GOT3 (cell line): ENCODE measurements at places on chromosomes 6 and 20.

DNA sequence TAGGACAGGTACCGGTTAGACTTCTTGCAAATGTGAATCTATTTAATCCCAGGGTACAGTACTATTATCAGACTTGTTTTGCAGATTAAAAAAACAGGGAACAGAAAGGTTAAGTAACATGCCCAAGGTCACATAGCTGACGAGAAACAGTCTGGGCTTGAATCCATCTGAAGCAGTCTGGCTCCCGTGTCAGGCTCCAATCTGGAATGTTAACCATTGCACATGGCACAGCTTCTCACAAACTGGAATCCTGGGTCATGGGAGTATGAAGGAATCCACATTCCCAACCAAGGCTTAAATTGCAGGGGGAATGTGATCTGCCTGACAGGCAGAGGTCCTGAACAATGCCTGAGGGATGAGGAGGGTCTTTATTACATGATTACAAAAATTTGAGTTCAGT, 187.5 kb upstream of the SPTLC3 start:
- no peak for DNase-seq

DNA sequence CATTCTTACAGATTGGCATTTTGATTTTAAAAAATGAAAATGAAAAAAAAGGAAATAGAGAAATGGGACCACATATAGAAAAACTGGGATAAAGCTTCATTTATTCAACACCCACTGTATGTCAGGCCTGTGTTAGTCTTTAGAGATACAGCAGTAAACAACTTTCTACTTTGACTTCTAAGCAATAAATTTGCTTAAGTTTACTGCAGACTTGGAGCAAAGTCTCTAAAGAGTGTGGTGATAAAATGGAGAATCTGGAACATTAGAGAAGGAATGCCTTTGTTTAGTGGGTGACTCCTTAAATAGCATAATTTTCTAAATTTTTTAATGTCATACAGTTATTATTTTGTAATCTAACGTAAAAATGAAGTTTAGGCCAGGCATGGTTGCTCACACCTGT, 80.7 kb upstream of the CNKSR3 start:
- DNase-seq = no peak

DNA sequence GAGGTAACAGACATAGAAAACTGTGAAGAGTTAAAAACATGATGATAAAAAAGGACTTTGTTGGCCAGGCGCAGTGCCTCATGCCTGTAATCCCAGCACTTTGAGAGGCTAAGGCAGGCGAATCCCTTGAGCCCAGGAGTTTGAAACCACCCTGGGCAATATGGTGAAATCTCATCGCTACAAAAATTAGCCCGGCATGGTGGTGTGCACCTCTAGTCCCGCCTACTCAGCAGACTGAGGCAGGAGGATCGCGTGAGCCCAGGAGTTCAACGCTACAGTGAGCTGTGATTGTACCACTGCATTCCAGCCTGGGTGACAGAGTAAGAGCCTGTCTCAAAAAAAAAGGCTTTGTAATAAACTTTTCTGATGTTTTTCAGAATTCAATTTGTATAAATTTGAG, 60.1 kb downstream of the GFOD1 start:
- DNase-seq = no peak

DNA sequence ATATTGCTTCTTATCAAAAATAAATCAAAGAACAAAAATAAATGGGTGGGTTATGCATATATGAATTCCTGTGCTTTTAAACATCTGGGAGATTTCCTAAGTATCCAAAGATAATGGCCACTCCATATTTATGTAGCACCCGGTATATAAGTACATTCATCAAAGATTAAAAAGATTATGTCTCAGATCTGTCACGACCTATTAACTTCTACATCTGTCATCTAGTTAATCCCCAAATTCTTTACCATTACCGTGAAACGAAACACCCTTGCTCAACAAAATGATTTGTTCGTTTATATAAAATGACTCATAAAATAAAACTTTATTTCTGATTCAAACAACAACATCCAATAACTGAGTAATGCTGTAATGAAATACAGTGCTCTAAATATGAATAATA, 64.8 kb upstream of the FOXQ1 start:
- no peak for DNase-seq

DNA sequence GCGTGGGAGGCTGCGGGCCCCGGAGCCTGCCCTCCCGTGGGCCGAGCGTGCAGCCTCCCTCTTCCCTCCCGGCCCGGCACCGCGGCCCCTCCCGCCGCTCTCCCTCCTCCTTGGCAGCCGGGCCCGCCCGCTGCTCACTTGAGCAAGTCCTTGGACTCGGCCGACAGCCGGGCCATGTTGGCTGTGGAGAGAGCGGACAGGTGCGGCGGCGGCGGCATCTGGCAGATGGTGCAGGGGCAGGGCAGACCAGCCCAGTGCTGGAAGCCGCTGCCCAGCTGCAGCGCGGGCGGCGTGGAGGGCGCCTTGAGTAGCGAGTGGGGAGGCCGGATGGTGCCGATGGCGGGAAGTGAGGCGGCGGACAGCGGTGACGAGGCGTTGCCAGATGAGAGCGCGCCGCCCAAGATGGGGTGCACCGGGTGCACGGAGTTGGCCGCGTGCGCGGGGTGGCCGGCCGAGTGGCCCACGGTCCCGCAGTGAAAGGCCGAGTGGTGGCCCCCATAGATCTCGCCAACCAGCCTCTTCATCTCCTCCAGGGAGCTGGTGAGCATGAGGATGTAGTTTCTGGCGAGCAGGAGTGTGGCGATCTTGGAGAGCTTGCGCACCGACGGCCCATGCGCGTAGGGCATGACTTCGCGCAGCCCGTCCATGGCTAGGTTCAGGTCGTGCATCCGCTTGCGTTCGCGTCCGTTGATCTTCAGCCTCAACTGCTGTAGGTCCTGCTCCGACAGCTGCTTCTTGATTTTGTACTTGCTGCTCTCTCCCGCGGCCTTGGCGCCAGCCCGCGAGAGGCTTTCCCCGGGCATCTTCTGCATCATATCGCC, 766 bp downstream of the OLIG3 start:
- no peak for DNase-seq

DNA sequence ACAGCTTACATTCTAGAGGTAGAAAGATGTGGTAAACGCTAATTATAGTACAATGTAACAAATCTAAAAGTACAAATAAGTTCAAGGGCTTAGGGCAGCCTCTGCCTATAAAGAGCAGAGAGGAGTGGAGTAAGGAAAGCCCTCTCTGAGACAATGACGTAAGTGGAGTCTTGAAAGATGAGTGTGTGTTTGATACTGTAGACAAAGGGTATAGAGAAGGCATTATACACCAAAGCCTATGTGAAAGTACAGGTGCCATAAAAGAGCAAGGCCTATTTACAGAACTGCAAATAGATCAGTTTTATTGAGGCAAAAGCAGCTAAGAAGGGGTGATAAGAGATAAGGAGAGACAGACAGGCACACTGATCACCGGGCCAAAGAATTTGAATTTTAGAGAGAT, 10.9 kb downstream of the GOPC start:
- DNase-seq = no peak
